Activated CD4-positive, alpha-beta T cell treated with anti-CD3 and anti-CD28 coated beads, Interleukin-2, amount 50 U/mL, for 24 hours (primary cell): ENCODE measurements at places on chromosomes 2 and 18.

GRCh38 chr2:205898744-205899143 lies 187.2 kb downstream of the INO80D start:
- DNase-seq = no peak

DNA sequence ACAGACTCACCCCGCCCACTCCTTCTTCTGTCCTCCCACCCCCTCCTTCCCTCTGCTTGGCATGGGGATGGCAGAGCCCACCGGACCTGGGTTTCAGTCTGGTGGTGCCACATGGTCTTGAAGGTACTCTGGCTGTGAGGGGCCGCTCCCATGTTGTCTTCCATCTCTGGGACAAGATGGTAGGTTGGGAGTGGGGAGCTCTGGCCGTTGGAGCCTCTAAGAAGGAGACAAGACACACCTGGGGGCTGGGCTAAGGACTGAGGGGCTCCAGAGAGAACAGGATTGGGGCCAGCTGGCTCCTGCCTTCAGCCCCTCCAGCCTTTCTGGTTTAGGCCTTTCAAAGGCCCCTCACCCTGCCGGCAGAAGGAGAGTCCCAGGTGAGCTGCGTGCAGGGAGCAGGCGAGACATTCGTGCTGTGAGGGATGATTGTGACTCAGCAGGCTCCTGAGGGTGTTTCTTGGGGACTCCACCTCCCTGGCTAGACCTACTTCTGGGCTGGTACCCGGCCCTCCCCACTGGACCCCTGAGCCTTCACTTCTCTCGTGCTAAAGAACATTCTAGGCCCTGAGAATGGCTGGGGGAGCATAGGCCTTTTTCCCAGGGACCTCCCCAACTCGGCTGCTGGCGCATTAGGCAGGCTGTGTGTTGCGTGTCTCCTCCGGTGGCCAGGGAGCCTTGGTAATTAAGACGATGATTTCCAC lies 128.2 kb upstream of the HAAO start:
- DNase-seq = no peak

DNA sequence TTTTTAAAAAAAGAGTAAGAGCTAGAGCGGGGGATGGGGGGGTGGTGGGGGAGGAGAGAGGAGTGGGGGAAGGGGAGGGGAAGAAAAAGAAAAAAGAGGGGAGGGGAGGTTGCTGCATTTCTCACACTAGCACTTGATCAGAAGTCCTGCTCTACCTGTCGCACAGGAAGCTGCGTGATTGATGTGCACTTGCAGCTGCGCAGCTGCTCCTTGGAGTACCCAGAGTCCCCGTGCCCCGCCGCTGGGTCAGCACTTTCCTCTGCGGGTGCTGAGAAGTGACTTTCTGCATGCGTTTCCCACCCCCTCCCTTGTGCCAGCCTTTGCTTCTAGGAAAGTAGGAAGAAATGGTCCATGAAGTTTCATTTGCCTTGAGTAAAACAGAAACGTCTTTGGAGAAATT lies 297.3 kb downstream of the ETAA1 start:
- no peak for DNase-seq

GRCh38 chr2:146659976-146660375 lies 1184.9 kb upstream of the ACVR2A start:
- no peak for DNase-seq

DNA sequence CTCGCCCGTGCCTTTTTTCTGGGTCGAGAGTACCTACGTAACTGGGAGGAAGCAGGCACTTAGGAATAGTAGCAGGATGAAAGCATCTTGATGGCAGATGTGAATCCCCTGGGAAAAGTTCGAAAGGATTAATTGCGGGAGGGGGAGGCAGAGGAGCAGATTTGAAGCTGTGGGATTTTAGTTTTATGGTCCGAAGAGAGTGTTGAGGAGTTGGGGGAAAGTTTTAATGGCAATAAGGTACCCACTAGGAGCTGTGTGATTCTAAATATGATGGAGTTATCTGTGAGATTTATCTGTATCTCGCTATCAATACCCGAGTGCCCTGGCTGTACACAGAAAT lies 1.1 kb downstream of the AGFG1 start:
- DNase-seq = no peak

- no peak for DNase-seq
Observed at GRCh38 chr2:17858064-17858463, 20.4 kb upstream of the KCNS3 start.

DNA sequence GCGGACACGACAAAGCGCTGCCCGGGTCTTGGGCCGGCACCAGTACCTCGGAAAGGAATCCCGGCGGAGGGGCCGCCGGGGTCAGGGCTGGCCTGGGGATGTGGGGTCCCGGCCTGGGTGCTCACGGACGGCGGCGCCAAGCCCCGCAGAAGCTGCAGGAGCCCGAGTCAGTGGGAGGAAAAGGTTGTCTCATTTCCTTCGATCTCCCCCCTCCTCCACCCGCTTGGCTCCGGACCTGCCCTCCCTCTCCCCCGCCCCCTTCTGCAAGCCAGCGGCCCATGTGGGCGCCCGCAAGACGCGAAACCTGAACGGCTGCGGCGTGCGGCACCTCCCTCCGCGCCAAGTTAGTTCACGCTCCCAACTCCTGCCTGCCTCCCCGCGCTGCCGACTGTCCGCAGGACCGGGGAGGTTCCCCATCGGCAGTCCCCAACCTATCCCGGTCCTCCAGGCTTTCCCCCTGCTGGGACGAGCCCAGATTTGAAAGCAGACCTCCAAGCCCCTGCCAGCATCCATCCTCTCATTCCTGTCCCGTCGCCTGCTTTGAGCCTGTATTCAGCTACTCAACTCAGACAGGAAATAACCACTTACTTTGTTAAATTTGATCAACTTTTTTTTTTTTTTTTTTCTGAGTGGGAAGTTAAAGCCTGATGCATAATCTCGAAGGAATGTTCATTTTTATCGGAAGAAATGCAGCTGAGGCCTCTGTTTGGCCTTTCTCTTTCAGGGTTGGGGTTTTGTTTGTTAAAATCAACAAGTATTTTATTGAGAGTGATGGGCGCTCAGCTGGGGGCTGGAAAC lies at the start of gene EVA1A:
EVA1A (minus strand) TSS at position 172 of the 798 bp plus-strand sequence. CDS start 42,799 bp downstream, outside the sequence.
- DNase-seq = no peak

DNA sequence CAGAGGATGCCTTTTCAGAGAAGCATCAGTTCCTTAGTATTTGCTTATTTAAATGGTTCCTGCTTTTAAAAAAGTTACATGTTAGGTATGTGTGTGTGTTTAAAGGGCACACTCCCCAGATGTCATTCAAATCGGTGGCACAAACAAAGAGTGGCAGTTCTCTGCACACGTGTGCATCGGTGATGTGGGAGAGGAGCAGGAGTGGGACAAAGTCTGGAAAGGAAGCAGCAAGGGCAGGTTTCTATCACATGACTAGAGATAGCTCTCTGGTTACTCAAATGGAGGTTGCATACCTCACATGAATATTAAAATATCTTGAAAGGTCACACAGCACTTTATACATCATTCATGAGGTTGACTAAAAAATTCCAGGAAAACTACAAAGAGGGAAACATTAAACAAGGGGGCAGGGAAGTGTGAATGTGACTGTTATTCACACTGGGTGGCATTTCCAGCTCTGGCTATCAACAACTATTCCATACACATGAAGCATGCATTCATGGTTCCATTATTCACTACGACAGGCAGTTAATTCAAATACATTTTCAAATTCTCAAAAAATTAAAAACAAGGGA lies 64.7 kb downstream of the SEPTIN10 start:
- DNase-seq = no peak

- DNase-seq = no peak
Observed at GRCh38 chr2:35891528-35891927, 464.1 kb upstream of the CRIM1 start.

DNA sequence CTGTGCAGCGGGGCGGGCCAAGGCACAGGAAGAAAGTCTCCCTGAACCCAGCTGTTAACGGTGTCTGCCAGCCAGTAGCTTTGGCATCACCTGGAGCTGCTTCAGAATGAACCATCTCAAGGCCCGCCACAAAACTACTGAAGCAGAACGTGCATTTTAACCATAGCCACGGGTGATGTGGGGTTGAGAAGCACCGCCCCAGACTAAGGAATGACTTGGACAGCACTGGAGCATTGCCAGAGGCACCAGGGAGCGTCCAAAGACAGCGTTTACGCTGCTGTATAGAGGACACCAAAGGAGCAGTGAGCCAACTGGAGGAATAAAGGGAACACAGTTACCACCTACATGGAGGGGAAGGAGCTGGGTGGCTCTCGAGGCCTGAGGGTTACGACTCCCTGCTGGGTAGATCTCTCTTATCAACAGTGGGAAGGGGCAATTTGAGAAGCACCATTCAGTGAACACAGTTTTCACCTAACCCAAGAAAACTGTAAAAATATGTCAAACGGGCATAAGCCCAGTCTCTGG lies 28.4 kb upstream of the LONRF2 start:
- no peak for DNase-seq

DNA sequence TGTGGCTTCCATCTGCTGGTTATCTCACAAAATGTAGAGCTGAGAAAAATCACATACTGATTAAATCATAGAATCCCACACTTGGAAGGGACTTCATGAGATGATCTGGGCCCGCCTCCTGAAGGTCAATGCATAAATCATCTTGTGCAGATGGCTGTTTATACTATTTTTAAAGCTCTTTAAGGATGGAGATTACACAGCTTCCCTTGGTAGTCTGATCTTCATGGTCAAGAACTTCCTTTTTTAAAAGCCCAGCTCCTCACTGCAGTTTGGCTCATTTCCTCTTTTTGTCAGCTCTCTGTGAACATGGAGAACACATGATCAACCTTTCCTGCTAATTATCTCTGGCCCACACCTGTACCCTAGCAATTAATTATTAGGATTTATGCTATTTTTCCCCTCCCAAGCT lies 25.9 kb downstream of the GCG start:
- DNase-seq = no peak

GRCh38 chr2:14342313-14342712 lies 290.2 kb upstream of the LRATD1 start:
- DNase-seq = no peak

DNA sequence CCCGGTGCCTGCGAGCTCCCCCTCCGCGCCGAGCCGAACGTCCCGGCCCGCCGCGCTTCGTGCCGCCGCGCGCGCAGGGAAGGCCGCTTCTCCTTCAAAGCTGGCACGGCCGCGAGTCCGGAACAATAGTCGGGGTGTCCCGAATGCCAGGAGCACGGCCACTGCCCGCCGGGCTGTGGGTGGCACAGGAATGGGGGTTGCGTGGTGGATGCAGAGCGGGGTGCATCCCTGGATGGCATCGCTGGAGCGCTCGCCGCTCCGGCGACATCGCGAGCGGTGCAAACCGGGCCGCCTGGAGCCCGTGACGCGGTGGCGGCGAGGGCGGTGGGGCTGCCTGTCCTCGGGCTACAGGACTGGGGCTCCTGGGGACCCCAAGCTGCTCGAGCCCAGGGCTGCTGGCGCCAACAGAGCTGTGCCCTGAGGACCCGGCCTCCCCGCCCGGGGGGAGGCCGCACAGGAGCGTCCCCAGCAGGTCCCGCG lies 1.1 kb upstream of the SATB2 start:
- no peak for DNase-seq
